ENCODE measurements at places on chromosomes 7 and 10.

- DNase-seq: no peak
Measured at GRCh38 chr7:121385800-121386179, 10.3 kb downstream of the FAM3C start.

DNA sequence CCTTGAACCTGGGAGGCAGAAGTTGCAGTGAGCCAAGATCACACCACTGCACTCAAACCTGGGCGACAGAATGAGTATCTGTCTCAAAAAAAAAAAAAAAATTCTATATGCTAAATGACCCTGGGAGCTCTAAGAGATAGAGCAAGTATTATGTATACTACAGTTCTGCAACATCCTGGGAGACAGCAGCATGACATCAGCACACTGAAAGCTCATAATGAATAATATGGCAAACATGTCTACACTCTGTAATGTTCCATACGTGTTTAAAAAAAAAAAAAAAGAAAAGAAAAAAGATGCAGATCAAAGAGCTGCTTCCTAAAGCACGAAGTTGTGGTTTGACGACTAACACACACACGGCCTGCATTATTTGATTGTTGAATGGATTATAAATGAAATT is 72.5 kb downstream of the CUL2 start:
- no peak for DNase-seq

DNA sequence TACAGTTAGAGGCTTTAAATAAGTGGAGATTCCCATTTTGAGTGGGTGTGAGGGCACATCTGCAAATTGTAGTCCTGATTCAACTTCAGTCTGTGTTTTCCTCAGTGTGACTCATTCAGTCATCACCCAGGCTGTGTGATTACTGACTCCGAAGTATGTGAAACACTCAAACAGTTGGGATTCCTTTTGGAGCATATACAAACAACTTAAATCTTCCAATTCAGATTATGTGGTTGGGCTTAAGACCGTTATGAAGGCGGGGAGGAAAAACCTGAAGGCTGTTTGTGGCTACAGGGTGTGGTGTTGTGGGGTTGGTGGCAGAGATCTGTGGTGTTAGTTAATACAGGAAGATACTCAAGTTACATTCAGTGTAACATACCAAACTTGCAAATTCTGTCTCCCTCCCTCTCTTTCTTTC is 259.7 kb upstream of the FERD3L start:
- no peak for DNase-seq

DNA sequence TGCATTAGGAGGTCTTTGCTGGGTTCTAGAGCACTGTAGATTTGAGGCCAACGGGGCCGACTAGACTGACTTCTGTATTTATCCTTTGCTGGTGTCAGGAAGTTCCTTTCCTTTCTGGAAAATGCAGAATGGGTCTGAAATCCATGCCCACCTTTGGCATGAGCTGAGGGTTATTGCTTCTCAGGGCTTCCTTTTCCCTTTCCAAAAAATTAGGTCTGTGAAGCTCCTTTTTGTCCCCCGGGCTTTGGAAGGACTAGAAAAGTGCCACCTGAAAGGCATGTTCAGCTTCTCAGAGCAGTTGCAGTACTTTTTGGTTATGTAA is 675 bp downstream of the IL6 start:
- DNase-seq: no peak

DNA sequence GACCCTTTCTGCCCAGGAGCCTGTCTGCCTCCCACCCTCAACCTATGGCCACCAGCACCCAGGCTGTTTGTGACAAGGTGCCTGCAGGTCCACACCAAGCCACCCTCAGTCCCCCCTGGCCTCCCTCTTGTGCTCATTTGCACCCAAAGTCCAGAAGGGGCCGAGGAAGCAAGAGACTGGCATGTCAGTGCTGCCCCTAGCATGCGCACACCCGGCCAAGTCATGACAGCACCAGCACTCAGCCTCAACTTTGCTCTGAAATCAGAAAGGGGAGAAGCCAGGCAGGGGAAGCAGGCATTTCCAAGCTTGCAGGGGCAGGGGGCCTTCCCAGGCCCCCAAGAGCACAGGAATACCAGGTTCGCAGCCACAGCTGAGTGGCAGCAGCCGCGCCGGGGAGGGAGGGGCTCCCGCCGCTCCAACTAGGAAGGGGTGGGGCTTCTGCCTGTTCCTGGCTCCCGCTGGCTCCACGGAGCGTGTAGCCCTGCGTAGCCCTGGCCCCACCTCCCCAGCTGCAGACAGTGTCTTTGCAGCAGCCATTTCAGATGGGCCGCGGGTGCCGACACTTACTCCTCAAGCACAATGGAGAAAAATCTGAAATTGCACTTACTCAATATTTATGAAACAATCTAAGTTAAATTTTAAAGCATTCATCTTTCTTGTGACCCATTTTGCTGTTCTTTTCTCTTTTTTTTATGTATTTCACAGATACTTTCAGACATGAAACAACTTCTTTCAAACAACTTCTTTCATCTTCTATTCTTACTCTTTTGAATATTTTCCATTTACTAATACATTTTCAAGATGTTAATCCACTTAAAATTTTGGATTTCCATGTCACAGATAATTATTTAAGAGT is 54.9 kb upstream of the ABCB5 start:
- DNase-seq: no peak

GRCh38 chr7:51617686-51618085 is 301.1 kb upstream of the COBL start:
- DNase-seq: no peak

GRCh38 chr7:22822486-22823141 is at the start of gene TOMM7:
TSS of gene TOMM7 (minus strand) at chr7:22822849. CDS start at chr7:22822779, 70 bp downstream.
- DNase-seq: peak; percentile 84

DNA sequence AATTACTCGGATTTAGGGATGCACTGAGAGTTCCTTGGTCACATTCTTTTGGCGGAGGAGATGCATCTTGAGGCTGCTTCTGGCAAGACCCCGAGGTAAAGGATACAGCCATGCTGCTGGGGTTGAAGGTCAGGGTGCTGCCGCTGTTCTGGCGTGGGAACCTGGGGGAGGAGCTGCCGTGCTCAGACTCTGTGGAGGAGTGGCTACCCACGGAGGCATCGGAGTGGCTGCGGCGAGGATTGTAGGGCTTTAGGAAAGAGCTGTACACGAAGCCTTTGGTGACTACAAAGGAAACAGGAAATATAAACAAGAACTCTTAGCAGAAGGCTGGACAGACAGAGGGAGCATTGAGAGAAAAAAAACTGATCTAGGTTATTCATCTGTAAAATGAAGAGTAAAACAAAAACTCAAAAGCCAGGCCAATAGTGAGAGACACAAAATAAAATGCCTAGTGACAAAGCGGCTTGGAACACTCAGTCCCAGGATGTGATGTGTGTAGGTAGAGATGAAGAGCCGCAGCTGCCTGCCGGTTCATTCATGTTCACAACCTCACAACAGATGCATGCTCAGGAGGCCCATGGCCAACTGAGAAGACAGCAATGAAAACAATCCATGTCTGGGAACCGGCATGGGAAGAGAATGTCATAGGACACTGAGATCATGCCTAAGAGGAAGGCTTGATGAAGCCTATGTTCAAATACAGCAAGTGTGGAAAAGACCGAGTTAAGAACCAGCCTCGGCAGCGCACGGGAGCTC is 97.8 kb downstream of the ABCC2 start:
- DNase-seq: no peak

DNA sequence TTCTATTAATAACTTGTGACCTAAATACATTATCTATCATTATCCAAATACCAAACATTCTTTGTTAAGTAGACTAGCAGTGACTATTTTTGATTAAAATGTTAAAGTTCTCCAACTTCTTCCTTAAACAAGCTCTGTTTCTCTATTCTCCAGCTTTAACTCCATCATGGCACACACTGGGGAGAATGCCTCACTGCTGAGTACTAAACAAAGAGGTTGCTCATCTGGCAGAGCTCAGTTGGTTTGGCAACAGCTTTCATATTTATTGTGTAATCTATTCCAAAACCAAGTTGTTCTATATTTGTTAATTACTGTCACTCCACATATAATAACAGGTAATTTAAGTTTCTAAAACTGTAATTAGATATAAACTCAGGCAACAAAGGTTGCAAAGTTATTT is 89.6 kb downstream of the USP6NL start:
- DNase-seq: no peak

DNA sequence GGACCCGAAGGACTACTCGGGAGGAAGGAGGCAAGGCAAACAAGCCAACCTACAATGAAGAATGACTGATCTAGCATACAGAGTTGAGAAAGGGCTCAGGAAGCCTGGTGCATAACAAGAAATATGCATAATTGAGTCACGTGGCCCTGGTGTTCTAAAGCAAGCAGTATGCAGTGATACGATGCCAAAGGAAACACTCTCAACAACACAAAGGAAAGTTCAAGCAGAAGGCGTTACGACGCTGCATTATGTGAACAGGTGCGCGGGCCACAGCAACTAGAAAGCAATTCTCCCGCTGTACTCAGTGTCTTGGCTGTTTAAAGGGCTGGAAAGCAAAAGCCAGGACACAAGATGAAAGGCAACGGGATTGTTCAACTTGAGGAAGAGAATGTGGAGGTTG is 100.8 kb downstream of the PRTFDC1 start:
- DNase-seq: no peak

- DNase-seq: peak; percentile 43
Measured at GRCh38 chr10:70478191-70479164, at the start of gene PALD1. TSS of gene PALD1 (plus strand) at chr10:70478767. CDS start at chr10:70525952, 47,185 bp downstream.

GRCh38 chr10:123889821-123890220 is 1.8 kb downstream of the CPXM2 start:
- DNase-seq: no peak

GRCh38 chr10:69479240-69480067 is 28.2 kb downstream of the TSPAN15 start:
- no peak for DNase-seq

DNA sequence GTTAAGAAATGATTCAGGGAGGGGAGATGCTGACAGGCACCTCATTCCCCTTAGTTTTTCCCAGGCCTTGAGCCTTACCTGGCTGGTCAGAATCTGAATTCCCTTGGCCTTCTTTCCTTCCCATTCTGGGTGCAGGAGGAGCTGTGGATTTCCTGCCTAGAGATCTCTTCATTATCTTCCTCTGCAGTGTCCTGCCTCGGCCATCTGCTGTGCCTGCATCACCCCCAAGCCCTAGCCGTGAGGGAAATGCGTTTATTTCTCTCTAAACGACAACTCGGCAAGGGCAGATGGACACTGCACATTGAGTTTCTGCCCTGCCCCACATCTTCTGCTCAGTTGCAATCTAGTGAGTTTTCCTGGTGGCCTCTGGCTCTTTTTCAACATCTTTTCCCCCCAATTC is 26.7 kb downstream of the ZCWPW1 start:
- DNase-seq: no peak

- DNase-seq: no peak
Measured at GRCh38 chr10:110885932-110886674, 14.4 kb downstream of the PDCD4 start.

DNA sequence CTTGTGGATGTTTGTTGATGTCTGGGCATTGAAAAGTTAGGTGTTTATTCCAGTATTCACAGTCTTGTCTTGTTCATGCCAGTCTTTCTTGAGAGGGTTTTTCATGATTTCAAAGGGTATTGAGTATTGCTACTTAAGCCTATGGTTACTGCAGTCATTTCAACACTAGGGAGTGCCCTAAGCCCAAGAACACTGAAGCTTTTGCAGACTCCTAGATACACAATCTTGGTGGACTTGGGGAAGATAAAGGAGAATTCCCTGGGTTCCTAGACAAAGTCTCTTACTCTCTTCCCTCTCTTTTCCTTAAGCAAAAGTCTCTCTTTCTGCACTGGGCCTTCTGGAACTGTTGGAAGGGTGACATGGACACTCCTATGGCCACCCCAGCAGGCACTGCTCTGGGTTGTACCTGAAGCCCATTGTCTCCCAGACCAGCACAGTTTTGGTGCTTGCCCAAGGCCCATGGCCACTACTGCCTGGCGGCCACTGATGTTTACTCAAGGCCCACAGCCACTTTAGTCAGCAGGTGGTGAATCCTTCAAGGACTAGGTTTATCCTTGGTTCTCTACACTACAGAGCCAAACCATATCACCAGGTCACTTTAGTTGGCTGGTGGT is 24.9 kb downstream of the SAMD9 start:
- no peak for DNase-seq

- DNase-seq: no peak
Measured at GRCh38 chr10:102619281-102619981, 24.8 kb upstream of the TRIM8 start.

DNA sequence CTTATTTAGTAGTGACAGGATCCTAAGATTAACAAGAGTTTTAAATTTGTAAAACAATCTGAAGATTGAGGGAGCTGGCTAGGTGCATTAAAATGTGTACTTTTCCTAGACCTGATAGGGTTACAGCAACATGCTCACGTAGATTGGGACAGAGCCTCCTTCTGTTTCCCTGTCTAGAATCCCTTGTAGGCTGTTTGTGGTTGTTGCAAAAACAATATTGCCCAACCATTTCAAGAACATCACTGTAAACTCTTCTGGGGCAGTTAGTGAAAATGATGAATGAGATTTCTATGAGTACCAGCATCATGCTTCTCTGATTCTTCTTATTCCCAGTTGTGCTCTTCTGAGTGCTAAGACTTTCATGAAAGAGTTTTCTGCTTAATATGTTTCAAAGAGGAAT is 14.7 kb upstream of the CPED1 start:
- no peak for DNase-seq

- DNase-seq: no peak
Measured at GRCh38 chr10:122460891-122461293, 461 bp upstream of the HTRA1 start.

- DNase-seq: no peak
Measured at GRCh38 chr10:114678820-114679219, 20.7 kb upstream of the ABLIM1 start.

- no peak for DNase-seq
Measured at GRCh38 chr7:53521638-53522184, 486.3 kb downstream of the POM121L12 start.

Measured in CD8-positive, alpha-beta memory T cell (primary cell).